ENCODE measurements at places on chromosomes 12 and 14.

DNA sequence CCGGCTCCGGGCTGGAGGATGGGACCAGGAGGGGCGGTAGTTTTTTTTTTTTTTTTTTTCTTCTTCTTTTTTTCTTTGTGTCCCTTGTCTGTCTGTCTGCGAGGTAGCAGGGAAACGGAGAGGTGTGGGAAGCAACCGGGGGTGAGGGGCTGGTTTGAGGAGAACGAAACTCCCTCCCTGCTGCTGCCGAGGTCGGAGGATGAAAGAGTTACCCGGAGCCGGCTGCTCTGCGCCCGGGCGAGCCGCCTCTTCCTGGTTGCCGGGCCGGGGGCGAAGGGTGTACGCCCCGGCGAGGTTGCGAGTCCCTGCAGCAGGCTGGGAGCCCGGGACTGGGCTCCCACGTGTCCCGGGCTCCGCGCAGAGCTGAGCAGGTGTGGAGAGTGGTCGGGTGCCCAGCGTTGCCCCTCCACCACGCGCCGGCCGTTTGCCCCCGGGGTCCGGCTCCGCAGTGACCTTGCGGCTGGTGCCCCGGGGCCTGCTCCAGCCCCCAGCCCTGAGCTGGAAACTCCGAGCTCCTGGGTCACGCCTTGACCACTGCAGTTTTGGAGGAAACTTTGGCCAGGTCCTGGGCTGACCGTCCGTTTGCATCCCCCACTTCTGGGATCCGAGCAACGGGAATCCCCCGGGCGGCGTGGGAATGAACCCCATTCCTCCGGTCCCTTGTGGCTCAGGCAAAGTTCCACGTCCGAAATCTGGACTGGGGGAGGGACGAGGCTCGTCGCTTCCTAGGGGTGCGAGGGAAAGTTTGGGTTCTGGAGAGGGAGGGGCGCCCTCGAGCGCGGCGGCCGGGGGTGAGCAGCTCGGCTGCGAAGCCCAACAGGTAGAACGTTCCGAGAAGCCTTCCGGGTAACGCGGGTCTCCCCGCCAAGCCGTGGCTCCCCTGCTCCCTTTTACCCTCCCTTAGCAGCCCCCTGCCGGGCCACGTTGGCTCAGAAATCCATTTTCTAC, 1.3 kb downstream of the CHST11 start:
- peak; percentile 48 for DNase-seq

- DNase-seq, result peak; percentile 74
Observed at GRCh38 chr14:53953828-53954550, 2.6 kb downstream of the BMP4 start.

DNA sequence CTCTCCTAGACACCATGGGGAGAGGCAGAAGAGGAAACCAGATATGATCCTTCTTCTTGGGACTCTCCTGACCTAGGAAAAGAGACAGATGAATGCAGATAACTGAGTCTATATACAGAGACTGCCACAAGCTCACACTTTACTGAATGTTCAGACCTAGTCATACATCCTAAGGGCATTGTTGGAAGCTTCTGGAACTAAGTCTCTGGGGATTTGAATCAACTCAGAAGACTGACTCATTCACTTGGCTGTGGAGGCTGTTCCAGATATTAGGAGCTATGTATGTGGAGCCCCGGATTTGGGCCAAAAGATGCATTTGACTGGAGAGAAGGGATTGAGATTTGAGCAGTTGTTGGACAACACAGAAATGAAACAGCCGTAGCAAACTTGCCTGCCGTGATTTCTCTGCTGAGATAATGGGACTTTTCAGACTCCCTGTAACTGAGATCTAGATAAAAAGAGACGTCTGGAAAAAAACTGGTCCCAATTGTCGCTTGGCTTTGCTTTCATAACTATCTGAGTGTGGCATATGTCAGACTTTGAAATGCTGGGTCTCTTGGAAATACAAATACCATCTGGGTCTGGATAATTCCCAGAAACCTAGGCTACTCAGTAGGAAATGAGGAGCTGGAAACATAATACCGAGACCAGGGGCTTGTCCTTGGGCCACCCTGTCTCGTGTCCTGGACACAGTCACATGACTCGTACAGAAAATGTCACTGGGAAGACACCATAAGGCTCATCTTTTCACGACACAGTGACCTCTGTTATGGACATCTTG, 396.8 kb downstream of the NUAK1 start:
- DNase-seq, result peak; percentile 44

DNA sequence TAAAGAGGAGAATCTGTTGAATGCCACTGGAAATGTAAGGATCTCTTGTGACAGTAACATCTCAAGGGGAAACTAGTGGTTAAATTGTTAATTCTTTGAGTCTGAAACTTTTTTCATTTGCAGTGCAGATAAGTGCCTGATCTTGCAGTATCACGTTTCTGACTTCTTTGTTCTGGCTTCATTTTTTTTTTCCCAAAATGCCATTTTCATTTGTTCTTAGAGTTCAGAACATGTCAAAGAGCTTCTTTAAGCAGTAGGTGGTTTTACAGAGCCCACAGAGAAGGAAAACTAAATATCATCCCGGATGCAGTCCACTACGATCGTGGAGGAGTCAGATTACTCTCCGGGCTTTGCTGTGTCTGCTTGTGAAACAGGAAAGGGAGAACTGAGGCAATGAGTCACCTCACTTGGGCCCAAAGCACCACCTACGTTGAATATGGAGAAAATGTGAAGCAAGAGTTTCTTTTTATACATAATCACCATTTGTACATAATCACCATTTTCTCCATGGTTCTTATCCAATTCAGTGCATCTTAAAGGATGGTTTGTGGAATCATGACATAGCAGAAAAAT, 43.9 kb downstream of the HMGA2 start:
- peak; percentile 28 for DNase-seq

DNA sequence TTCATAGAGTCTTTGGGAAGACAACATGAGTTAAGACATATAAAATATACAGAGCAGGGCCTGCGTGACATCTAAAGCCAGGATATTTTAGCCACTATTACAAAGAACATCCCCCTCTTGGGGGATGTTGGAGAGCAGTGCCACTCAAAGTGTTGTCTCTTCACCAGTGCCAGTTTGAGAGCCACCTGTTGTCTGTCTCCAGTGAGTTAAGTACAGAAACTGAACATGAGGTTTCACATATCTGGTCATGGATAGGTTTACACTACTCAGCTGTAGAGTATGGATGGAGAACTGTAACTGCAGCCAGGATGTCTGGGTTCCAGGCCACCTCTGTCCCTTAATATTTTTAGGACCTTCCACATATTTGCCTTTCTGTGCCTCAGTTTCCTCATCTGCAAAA, 39.1 kb downstream of the RNFT2 start:
- no peak for DNase-seq

GRCh38 chr12:130195776-130196175, 33.5 kb downstream of the FZD10 start:
- DNase-seq, result no peak

GRCh38 chr12:108886873-108887629, 7.2 kb downstream of the DAO start:
- no peak for DNase-seq

GRCh38 chr14:103091041-103091882, 3.3 kb upstream of the EXOC3L4 start:
- peak; percentile 83 for DNase-seq

GRCh38 chr12:67988601-67989021, 636 bp upstream of the IFNG-AS1 start:
- no peak for DNase-seq

DNA sequence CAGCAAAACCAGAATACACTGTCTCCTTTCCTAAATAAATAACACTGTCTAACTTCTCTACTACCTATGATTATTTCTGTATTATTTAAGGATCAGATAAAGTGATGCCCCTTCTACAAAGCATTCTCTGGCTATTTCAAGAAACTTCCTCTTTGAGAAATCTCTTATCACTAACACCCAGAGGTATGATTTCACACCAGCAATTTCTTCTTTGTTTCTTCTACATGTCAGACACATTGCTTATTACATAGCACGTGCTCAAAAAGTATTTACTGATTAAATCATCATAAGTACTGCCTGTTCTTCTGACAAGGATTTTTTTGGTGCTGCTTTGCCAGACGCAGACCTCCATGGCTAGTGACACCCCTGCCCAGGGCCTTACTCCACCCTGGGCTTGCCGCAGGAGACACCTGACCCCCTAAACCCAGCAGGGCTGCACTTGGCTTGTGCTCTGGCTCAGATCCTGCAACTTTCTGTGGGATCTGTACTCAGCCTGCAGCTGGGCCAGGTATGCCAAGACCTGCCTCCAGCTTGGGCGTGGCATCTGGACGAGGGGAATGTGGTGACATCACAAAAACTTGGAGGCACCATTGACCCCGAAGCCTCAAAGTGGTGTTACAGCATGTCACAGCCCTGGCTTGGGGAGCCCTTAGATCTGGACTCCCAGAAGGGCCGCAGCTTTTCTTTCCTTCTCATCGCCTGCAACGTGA, 15.4 kb upstream of the HIGD1C start:
- no peak for DNase-seq

DNA sequence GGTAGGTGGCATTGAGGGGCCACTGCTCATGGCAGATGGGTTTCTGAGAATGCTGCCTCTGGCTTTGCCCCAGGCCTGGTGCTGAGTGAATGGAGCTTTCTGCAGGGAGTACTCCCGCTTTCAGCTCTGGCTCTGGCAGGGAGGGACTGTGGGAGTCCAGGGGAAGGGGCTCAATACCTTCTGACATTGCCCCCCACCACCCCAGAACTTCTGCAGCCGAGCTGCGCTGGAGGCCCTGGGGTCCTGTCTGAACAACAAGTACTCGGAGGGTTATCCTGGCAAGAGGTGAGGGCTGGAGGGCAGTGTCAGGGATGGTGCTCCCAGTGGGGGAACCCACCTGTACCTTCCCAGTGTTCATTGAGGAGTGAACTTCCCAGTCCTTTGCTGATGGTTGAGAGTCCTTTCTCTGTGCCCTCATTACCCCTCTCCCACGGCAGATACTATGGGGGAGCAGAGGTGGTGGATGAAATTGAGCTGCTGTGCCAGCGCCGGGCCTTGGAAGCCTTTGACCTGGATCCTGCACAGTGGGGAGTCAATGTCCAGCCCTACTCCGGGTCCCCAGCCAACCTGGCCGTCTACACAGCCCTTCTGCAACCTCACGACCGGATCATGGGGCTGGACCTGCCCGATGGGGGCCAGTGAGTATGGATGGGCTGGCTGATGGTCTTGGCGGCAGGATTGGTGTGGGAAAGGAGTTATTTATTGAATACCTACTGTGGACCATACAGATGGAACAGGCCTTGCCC, 1.9 kb downstream of the SHMT2 start:
- no peak for DNase-seq

GRCh38 chr14:90643982-90644670, 172.1 kb downstream of the TTC7B start:
- no peak for DNase-seq

DNA sequence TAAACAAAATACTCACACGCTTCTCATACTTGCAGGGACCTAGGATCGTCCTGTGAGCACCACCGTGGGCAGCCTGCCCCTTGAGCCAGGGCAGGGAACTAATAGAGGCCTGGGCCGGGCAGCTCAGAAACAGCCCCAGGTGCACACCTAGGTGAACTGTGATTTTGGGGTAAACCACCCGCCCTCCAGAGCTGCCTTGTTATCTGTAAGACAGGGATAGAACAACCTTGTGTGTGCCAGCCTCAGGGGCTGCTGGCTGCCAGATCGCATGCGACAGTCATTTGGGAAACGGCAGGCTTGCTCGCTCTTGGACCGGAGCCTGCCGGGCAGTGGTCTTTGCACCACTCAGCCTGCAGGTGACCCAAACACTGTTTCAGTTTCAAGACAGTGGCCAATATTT, 86.8 kb downstream of the ADGRD1 start:
- DNase-seq, result no peak

GRCh38 chr12:122726080-122726558, 4.5 kb downstream of the HCAR1 start:
- DNase-seq, result peak; percentile 77

DNA sequence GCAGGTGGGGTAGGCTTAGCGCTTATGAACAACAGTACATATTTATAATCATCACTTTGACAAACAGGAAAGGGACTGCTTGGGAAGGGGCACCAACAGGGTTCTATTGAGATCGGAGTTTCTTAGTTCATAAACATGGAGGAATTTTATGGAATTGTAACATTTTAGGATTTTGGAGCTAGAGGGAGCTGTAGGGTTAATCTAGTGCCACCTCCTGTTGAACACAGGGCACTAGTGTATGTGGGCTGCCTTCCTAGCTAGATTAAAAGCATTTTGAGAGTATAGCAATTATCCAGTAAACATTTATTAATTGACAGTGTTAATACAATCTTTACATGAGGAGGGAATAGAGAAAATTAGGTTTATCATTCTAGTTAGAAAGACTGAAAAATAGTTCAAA, 23.1 kb upstream of the TBC1D30 start:
- DNase-seq, result no peak

- peak; percentile 59 for DNase-seq
Observed at GRCh38 chr12:109588461-109589239, 15.1 kb downstream of the MVK start.

- peak; percentile 85 for DNase-seq
Observed at GRCh38 chr12:6038160-6038559, 86.3 kb downstream of the VWF start.

GRCh38 chr14:22071006-22071405, 397.4 kb upstream of the OR4E1 start:
- no peak for DNase-seq

GRCh38 chr12:131058700-131059099, 105.0 kb downstream of the ADGRD1 start:
- no peak for DNase-seq

DNA sequence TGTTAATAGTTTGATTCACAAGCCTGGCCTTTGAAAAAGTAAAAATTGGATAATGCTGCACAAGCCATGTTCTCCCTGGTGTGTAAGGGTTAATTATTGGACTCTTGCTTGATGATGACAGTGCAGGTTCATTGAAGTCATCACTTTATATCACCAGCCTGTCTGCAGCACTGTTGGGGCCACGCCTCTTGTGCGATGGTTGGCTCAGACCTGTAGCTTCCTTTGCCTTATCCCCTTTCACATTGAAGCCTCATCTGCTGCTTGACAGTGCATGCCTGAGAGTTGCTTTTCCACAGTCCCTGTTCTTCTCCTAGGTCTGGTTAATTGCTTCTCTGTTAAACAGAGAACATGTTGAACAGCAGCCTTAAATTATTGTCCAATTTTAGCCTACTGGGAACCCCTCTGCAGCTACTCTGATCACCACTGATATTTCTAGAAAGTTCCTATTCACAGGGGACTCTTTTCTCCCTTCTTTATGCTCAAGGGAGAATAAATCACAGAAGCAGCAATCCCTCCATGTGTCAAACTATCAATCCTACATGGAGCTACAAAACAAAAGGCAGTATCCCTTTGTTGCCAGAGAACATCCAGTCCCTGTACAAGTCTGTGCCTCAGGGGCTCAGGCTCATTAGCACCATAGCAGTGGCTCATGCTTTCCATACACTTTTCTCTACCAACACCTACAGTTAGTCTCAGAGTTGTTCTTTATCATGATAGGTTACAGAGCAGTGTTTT, 322.1 kb downstream of the RGS6 start:
- DNase-seq, result no peak

Measured in hepatocyte (in vitro differentiated cells).